HCT116 (cell line): ENCODE measurements at places on chromosomes 16 and 17. TPM values are rescaled to one million over a fixed set of nuclear protein-coding genes. Genes with fewer than 3 reads are reported as not detected.

SMIM5 gene
- total RNA-seq = 0.12 TPM

OR2C1 gene
- total RNA-seq = not detected

- no peak for DNase-seq
- H3K36me3 ChIP-seq = peaks cover 38% of the 10 kb centered on the region
- no peaks in the 10 kb centered on the region for H3K27me3 ChIP-seq
- H3K4me3 ChIP-seq = peak overlapping the region; percentile 94
- H3K4me1 ChIP-seq = peaks cover 11% of the 10 kb centered on the region
- peak overlapping the region; percentile 100 for H3K27ac ChIP-seq
Observed at GRCh38 chr16:30699615-30700099, 686 bp downstream of the SRCAP start.

GRCh38 chr16:10312784-10313724, 72.8 kb upstream of the ATF7IP2 start:
- no peaks in the 10 kb centered on the region for H3K27me3 ChIP-seq
- H3K4me3 ChIP-seq = no peak overlapping the region
- no peak overlapping the region for H3K27ac ChIP-seq
- DNase-seq = no peak

DNA sequence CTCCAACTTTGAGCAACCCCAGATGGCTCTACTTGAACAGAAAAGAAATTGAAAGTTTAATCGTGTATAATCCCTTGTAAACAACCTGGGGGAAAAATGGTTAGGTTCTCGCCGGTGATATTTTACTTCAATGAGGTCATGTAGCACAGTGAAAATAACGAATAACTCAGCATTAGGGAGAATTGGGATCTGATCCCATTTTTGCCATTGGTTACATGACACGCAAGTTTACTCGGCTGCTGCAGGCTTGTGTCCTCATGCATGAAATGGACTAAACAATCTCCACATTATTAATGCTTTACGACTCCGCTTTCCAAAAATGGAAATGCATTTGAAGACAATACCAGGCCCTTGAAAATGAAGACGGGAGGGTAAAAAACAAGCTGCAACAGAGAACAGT, 45.5 kb upstream of the LRRC37A3 start:
- H3K4me3 ChIP-seq = peak overlapping the region; percentile 31

DNA sequence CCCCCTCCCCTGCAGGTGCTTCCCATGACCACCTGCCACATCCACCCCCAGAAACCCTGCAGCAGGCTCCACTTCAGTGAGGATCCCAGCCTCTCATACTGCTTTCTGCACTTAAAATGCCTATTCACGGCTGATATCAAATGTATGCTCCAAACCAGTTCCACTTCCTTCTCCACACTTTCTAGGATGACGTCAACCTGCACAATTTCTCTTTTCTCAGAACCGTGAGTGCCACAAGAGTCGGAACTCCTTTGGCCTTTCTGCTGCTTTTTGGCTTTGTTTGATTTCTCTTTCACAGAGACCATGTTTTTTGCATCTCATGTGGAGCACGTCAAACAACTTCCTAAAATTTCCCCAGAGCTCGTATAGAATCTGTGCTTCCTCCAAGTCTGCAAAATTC, 378.8 kb upstream of the TNRC6C start:
- DNase-seq = no peak
- no peaks in the 10 kb centered on the region for H3K4me1 ChIP-seq
- no peak overlapping the region for H3K4me3 ChIP-seq
- no peak overlapping the region for H3K27ac ChIP-seq
- no peaks in the 10 kb centered on the region for H3K36me3 ChIP-seq
- peaks cover 4% of the 10 kb centered on the region; the same call in 1 of the 2 replicates for H3K27me3 ChIP-seq

DNA sequence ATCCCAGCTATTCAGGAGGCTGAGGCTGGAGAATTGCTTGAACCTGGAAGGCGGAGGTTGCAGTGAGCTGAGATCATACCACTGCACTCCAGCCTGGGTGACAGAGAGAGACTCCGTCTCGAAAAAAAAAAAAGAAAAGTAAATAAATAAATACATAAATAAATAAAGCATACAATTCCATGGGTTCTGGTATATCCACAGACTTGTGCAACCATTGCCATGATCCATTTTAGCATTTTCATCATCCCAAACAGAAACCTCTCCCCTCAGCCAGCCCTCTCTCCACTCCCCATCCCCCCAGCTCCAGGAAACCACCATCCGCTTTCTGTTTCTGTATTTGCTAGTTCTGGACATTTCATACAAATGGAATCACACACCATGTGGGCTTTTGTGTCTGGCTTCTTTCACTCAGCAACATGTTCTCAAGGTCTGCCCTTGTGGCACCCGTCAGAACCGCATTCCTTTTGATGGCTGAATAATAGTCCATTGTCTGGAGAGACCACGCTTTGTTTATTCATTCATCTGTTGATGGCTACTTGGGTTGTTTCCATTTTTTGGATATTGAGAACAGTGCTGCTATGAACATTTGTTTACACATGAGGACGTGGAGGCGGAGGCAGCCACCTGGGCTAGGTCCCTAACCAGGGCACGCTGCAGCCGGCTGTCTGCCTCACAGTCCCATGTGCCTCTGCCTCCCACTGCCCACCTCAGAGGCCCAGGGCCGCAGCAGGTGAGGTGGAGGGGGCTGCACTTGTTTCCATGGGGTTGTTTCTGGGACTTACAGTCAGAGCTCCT, 76.2 kb downstream of the NT5M start:
- H3K27me3 ChIP-seq = peaks cover 30% of the 10 kb centered on the region; the same call in 1 of the 2 replicates
- no peak overlapping the region for H3K4me3 ChIP-seq
- H3K36me3 ChIP-seq = no peaks in the 10 kb centered on the region
- H3K27ac ChIP-seq = no peak overlapping the region
- H3K4me1 ChIP-seq = no peaks in the 10 kb centered on the region

DNA sequence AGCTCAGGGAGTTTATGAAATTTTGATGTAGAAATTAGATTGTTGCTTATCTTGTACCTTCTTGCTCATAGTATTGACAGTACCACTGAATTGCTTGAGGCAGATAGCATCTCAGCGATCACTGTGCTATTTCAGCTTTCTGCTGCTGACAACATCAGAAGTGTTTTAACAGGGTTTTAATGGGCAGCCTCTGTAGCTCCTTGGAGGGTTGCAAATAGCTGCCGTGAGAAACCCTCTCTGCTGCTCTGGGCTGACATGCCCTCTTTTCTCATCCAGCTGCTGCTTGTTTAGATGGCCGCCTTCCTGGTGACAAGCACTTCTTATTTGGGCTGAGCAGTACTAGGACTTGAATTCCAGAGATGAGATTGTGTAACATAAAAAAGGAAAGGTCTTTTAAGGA, 180.2 kb upstream of the TBX2 start:
- H3K4me1 ChIP-seq = no peaks in the 10 kb centered on the region
- DNase-seq = no peak

DNA sequence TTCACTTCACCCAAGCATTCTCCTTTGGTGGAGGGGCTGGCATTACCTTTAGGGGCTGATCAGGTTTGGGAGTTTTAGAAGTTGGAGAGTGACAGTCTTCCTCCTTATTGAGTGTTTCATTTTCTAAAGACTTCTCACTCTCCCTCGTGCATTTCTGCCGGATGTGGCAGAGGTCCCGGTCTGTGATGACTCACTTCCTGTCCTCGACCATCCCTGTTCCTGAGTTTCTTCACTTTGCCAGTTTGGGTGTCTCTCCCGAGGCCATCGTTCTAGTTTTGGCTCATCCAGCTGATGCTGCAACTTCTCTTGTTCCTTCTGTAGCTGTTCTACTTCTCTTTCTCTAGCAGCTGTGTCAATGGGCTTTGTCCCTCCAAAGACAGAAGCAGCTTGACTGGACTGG, 104.3 kb downstream of the PHKB start:
- no peak for DNase-seq
- no peak overlapping the region for H3K27ac ChIP-seq
- H3K4me3 ChIP-seq = no peak overlapping the region
- no peaks in the 10 kb centered on the region for H3K4me1 ChIP-seq
- no peaks in the 10 kb centered on the region for H3K27me3 ChIP-seq

DNA sequence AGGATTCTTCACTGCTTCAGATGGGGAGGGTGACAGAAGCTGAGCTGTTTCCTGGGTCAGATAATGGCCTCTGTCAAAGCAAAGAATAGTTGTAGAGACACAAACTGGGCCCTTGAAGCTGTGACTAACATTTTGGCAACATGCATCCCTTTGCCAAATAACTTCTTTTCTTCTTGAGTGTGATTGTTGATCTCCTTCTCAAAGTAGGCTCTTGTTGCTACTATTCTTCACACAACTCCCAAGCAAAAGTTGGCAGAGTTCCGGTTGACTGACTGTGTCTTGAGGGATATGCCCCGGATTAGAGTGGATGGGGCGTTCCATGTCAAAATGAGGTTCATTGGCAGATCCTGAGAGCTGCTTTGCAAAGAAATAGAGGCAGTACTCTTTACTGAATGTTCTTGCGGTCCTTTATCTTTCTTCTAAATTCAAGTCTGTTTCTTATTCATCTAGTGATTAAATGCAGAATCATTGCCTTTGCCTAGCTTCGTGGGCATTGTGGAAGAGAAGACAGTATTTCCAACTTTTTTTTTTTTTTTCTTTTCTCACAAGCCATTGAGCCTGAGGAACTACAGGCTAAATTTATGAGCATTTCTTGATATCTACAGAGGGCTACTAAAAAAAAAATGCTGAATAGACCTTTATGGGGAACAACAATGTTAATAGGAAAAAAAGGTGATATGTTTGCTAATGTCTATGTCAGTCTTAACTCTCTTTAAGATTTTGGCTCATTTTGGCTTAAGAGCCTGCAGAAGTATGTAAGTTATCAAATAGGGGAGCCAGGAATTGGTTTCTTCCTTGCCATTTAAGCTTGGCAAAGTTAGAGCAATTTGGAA, 5.8 kb downstream of the WIPF2 start:
- no peaks in the 10 kb centered on the region for H3K36me3 ChIP-seq
- no peak overlapping the region for H3K4me3 ChIP-seq
- DNase-seq = no peak
- H3K27me3 ChIP-seq = no peaks in the 10 kb centered on the region
- H3K27ac ChIP-seq = no peak overlapping the region

- no peak within 1 kb of the TSS; the same call in 1 of the 2 replicates for H3K27ac ChIP-seq
- no peak for DNase-seq
- no peaks in the 10 kb centered on the region for H3K36me3 ChIP-seq
- H3K27me3 ChIP-seq = no peaks in the 10 kb centered on the region
Observed at GRCh38 chr16:89613231-89613953, at the start of gene DPEP1. Gene DPEP1 (plus strand): TSS chr16:89613642. CDS start chr16:89630411, 16,769 bp downstream.

DNA sequence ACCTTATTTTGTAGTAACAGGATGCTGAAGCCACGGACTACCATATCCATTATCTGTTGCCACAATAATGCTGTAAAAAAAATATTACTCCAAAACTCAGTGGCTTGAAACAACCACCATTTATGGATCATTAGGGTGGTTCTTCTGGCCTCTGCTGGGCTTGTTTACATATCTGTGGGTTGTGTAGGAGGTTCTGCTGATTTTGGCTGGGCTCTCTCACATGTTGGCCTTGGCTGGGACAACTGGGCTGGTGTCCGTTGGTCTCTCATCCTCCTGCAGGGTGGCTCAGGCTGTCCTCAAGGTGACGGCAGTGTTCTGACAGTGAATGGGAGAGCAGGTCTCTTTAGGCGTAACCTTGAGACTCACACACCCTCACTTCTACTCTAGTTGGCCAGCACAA, 76.0 kb downstream of the GPR139 start:
- no peak for DNase-seq
- H3K36me3 ChIP-seq = no peaks in the 10 kb centered on the region
- no peaks in the 10 kb centered on the region for H3K4me1 ChIP-seq
- H3K27ac ChIP-seq = no peak overlapping the region
- no peak overlapping the region for H3K4me3 ChIP-seq

GRCh38 chr17:36148559-36149295, 27.7 kb downstream of the TBC1D3B start:
- peak; percentile 68 for DNase-seq
- H3K4me3 ChIP-seq = no peak overlapping the region
- no peaks in the 10 kb centered on the region for H3K4me1 ChIP-seq
- no peak overlapping the region for H3K27ac ChIP-seq
- no peaks in the 10 kb centered on the region for H3K36me3 ChIP-seq
- H3K27me3 ChIP-seq = peaks cover 13% of the 10 kb centered on the region; the same call in 1 of the 2 replicates

DNA sequence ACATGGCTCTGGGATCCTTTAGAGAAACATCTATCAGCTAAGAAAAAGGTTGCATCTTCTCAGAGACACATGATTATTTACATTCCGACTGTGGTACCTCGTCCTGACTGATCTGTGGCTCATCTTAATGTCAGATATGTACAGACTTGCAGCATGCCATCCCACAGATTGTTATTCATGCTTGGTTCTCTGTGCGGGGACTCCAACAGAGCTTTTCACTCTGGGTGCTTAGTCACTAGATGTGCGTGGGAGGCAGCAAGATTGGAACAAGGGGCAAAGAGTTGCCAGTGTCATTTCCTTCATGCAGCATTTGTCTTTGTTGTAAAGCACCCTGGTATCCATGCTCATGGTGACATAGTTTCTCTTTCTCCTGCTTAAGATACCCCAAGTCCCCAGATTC, 179.1 kb upstream of the CACNG5 start:
- no peak overlapping the region for H3K27ac ChIP-seq

DNA sequence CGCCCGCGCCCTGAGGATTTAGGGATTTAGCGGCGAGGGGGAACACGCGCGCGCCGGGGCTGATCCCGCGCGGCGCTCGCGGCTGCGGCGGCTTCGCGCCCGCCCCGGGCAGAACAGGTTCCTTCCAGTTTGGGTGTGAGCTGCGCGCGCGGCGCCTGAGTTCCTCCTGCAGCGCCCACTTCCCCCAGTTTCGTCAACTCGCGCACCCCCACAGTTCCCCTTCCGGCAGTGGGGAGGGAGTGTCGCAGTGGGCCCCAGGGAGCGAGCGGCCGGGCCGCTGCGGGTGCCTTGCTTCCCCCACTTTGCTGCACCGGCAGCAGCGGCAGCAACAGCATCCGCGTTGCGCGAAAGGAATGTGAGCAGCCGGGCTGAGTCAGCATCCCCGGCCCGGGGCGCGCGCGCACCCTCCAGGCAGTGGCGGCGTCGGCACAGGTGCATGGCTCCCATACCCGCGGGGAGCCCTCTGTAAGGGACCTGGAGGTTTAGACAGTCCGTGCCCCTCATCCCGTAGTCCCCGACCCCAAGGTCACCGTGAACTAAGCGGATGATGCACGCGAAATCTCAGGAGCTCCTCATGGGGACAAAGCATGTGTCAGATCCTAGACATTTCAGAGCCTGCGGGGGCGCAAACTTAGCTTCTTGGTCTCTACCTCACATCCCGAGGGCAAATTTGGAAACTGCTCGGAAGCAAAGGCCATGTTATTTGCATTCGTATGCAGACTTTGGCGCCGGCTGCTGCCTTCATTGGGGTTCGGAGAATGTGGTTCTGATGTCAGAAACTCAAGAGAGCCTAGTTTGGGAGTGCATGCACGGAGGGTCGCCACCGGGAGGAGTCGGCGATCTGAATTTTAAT, 767 bp downstream of the ARSG start:
- peaks cover 56% of the 10 kb centered on the region for H3K4me1 ChIP-seq
- peak overlapping the region; percentile 92 for H3K27ac ChIP-seq
- no peaks in the 10 kb centered on the region for H3K36me3 ChIP-seq
